Activated CD8-positive, alpha-beta memory T cell treated with anti-CD3 and anti-CD28 coated beads, Interleukin-2, amount 50 U/mL, for 48 hours (primary cell): ENCODE measurements at places on chromosomes 4 and X.

GRCh38 chr4:112288455-112288854 is 2.8 kb upstream of the TIFA start:
- no peak for DNase-seq

DNA sequence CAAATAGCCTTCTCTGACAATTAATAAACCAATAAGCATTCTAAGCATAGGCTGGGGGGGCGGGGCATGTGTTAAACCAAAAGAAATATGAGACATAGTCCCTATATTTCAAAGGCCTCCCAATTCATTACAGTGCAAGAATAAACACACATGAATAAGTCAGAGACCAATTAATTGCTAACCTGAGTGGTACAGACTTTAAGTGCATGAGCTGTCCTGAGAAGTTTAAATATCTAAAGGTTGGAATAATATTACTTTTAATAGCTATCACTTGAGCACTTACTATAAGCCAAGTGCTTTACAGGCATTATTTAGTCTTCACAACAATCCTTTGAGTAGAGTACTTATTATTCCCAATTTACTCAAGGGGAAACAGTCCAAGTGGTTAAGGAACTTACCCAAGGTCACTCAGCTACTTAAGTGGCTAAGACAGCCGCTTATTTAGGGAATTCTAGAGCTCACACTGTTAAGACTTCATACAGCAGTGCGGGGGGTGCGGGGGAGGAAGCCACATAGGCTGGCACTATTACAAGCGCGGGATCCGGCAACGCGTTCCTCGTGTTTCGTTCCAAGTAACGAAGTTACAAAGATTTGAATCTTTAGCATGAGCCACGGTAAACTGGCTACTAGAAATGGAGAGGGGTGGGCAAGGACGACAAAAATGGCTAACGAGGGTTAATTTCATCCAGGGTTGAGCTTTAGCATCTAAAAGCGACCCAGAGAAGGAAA is 1.4 kb downstream of the THOC2 start:
- no peak for DNase-seq

DNA sequence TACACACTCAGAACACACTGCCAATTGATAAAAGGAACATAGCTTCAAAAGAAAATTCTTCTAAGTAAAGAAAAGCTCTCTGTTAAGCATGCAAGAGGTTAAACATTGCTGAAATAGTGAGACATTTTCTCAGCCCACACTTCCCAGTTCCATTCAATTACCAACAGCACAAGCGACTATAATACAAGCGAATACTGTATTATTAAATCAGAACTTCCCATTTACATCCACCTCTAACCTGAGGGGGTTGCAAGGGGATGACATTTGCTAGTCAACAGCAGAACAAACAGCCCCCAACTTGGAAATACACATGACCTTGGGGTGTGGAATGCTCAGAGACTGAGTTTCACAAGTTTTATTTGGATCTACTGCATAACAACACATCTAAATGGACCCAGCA is 1.1 kb downstream of the FSTL5 start:
- DNase-seq, result no peak

DNA sequence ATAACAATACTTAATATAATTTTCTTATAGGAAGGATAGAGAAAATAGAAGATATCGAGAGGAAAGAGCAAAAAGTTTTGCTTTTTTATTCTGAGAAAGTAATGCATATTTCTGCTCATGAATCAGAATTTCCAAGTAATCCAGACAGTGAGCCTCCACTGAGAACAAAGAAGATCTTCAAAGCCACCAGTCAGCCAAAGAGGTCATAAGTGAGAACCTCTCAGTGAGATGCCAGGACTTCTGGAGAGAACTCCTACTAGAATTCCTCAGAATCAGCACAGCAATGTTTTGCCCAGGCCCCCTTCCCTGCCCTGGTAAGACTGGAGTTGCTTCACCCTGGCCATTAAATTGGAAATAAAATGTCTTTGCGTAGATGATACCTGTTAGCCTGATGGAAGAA is 254.4 kb upstream of the FAT4 start:
- no peak for DNase-seq

GRCh38 chrX:73390628-73391567 is 56.0 kb upstream of the CDX4 start:
- DNase-seq, result no peak

GRCh38 chr4:41346306-41347061 is 89.8 kb downstream of the UCHL1 start:
- DNase-seq, result no peak

- no peak for DNase-seq
Observed at GRCh38 chrX:153061732-153062131, 5.5 kb downstream of the PNMA3 start.

GRCh38 chr4:26076896-26077295 is 162.9 kb downstream of the SMIM20 start:
- DNase-seq, result no peak

GRCh38 chr4:16505267-16505666 is 279.0 kb upstream of the TAPT1 start:
- no peak for DNase-seq
